ENCODE measurements at places on chromosomes 11 and 22. TPM values are rescaled to one million over a fixed set of nuclear protein-coding genes. Genes with fewer than 3 reads are reported as not detected.

DNA sequence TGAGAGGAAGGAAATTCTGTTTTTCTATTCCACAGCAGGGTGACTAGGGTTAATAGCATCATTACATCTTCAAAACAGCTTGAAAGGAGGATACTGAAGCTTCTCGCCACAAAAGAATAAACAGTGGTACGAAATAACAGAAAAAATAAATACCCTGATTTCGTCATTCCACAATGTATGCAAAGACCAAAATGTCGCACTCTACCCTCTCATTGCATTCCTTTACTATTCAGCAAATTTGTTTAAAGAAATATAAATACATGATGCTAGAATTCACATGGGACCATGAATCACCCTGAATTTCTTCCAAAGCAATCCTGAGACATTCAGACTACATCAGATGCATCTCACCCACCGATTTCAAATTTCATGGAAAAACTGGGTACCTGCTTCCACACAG is 112.3 kb upstream of the TOP3B start:
- DNase-seq: no peak
- H3K27ac ChIP-seq: no peak overlapping the region
- no peaks in the 10 kb centered on the region for H3K36me3 ChIP-seq

DNA sequence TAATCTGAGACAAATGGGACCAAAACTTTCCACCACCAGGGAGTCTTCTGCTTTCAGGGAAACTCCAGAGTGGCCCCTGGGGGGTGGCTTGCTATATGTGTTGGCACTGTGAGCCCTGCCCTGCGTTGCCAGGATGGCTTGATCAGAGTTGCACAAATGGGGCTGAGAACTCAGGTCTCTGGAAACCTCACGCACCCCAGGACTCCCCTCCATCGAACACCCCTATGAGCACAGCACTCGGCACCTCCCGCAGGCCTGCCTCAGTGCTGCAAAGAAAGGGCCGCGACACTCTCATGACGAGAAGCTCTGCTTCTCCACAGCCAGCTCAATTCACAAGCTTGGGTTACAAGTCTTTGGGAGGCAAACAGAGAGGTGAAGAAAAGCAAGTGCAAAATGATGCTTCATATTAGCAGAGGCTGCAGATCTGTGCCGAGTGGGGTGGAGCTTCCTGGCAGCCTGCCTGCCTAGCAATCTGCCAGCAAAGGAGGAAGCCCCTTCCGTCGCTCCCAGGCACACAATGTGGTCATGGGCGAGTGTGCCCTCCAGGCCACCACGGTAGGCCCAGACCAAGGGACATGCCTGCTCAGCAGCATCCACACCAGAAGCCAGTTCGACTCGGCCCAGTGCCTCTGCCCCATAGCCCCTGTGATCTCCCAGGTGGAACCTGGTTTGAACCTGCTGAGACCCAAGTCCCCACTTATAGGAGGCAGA is 55.7 kb downstream of the MYH9 start:
- peaks cover 99% of the 10 kb centered on the region for H3K36me3 ChIP-seq
- no peaks in the 10 kb centered on the region for H3K27me3 ChIP-seq
- H3K27ac ChIP-seq: peak overlapping the region; percentile 98
- DNase-seq: peak; percentile 68
- peak overlapping the region; percentile 64 for H3K4me3 ChIP-seq
- peaks cover 73% of the 10 kb centered on the region for H3K4me1 ChIP-seq

GRCh38 chr11:128628325-128628673 is 40.9 kb upstream of the ETS1 start:
- H3K27me3 ChIP-seq: no peaks in the 10 kb centered on the region
- DNase-seq: no peak
- H3K27ac ChIP-seq: no peak overlapping the region

DNA sequence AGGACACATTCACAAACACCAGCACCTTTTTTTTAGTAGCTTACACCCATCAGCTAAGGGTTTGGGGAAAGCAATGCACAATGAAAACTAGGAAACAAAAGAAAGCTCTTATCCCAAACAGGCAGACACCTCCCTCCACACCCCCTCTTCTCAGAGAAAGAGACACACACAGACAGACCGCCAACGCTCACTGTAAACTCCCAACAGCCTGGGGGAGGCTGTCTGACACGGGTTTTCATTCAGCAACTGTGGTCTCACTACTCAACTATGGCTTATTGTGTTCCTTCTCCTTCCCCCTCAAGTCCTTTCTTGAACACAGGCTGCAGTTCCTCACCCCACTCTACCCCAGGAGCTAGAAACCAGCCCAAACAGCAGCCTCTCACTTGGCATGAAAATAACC is 123.4 kb downstream of the C11orf58 start:
- no peak for DNase-seq
- no peak overlapping the region for H3K4me3 ChIP-seq
- no peak overlapping the region for H3K27ac ChIP-seq
- no peaks in the 10 kb centered on the region for H3K27me3 ChIP-seq
- no peaks in the 10 kb centered on the region for H3K36me3 ChIP-seq

DNA sequence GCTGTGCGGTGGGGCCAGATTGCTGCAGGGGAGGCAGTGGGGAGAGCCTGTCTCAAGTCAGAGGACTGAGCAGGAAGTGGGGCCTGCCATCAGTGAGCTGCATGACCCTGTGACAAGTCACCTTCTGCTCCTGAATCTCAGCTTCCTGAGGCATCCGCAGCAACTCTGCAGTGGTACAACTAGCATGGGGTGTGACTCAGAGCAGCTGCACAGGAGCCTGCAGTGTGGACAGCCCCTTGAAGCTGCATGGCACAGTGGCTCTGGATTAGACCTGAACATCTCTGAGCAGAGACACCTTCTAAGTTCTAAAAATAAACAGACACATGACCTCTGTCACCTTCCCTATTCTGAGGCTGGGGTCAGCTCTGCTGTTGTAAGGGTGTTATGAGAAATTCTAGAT is 18.0 kb downstream of the FAM227A start:
- H3K4me1 ChIP-seq: no peaks in the 10 kb centered on the region
- no peaks in the 10 kb centered on the region for H3K27me3 ChIP-seq
- peaks cover 11% of the 10 kb centered on the region for H3K36me3 ChIP-seq

DNA sequence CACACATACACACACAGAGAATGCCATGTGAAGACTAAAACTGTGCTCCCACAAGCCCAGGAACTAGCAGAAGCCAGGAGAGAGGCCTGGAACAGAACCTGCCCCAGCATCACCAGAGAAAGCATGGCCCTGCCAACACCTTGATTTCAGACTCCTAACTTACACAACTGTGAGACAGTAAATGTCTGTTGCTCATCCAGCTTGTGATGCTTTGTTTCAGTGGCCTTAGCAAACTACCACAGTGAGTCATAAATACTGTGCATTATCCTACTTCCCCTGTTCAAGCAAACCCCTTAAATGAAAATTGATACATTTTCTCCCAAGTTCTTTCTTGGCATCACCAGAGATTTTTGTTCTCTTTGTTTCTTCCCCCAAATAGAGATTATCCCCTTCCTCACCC is 1539.4 kb upstream of the TENM4 start:
- peak overlapping the region; percentile 28 for H3K27ac ChIP-seq
- H3K36me3 ChIP-seq: no peaks in the 10 kb centered on the region
- DNase-seq: peak; percentile 81

DNA sequence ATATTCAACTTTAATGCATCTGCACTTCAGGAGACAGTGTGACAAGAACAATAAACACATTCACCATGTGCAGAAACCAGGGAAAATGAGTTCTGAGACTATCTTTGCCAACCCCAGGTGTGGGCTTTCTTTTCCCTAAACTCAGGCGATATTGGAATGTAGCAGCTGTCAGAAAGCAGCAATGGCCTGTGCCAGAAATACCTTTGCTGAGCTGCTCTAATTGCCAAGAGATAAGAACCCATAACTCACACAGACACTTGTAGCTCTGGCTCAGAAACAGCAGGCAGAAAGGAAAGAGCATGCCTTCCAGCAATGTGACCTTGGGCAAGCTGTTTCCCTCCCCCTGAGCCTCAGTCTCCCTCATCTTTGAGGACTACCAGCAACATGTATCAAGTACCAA is 77.6 kb downstream of the PLEKHA7 start:
- H3K27ac ChIP-seq: no peak overlapping the region
- H3K4me3 ChIP-seq: no peak overlapping the region
- H3K4me1 ChIP-seq: no peaks in the 10 kb centered on the region
- H3K27me3 ChIP-seq: no peaks in the 10 kb centered on the region

DNA sequence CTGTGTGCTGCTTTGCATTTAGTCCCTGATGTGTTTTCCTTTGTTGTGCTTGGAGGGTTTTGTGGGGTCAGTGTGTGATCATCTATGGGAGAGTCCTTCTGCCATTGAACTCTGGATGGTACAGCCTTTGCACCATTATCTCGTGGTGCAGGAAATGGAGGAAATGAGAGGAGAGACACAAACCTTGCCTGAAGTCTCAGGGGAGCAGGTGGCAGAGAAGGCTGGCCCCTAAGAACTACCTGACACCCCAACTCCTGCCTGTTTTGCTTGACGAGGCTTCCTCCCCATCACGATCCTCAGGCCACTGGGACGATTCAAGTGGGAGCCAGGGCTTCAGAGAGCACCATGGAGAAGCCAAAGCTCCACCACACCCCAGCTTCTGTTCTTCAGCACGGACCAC is 1316.4 kb downstream of the TBC1D22A start:
- H3K27ac ChIP-seq: no peak overlapping the region
- no peaks in the 10 kb centered on the region for H3K27me3 ChIP-seq
- H3K4me1 ChIP-seq: no peaks in the 10 kb centered on the region
- no peak for DNase-seq

DNA sequence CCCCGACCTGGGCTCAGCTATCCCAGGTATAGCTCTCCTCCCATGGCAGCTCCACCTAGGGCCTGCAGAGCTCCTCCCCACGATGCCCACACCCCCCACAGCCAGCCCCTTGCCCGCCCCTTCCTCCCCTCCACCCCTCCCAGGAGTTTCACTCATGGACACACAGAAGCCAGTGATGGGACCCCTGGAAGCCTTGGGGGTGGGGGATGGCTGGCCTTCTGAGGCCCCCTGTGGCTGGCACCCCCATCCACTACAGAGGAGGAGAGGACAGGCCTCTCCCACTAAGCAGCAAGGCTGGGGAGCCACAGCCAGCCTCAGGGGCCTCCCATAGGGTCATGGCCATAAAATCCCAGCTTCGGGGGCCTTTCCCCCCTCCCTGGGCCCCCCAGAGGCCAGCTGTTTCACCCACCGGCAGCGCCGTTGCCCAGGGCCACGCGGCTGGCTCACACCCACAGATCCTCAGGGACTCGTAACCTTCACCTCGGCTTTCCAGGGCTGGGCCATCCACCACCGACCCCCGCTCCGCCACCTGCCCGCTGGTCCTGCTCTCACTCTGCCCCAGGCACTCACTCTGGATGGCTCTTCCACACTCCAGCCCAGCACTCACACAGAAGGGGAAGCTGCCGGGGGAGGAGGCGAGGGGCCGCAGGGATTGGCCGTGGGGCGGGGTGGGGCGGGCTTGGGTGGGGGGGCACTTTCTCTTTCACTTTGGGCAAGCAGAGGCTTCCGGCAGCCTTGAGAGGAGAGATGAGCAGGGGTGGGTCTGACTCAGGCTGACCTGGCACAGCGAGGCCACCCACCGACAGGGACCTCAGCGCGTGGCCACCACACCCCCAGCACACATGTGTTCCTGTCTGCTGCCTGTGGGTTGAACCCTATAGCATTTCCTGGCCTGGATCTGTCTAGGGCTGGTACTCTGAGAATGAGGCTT is 2.2 kb downstream of the SLC25A22 start:
- peak overlapping the region; percentile 94 for H3K27ac ChIP-seq
- peak overlapping the region; percentile 84 for H3K4me3 ChIP-seq
- no peaks in the 10 kb centered on the region for H3K27me3 ChIP-seq
- peaks cover 33% of the 10 kb centered on the region for H3K36me3 ChIP-seq
- no peaks in the 10 kb centered on the region for H3K4me1 ChIP-seq

DNA sequence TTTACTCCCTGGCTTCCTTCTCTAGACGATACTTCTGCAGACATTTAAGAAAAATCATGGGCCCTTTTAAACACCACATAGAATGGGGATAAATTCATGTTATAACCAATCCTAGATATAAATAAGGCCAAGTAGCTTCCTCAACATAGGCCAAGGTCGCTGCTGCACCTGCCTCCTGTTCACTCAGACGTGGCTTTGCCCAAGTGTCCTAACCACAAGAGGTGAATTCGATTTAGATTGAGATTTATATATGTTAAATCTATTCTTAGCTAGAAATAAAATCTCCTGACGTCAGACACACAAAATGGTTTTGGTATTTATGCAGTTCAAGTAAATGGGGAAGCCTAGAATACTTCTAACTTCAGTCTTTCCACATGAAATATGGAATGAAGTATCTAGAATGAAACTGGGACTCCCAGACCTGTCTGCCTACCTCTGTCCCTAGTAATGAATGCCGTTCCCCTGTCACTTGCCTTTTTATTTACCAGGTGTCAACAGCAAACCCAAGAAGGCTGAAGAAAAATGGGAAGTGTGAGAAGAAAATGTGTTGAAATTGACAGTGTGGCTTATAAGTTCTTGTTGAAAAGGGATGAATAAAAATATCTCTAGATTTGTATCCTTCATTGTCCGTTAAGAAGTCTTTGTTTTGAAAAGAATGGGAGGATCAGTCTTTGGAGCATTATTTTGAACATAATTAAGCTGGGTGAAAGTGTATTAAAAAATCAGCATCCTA is 131.8 kb downstream of the HIPK3 start:
- no peak for DNase-seq
- no peaks in the 10 kb centered on the region for H3K36me3 ChIP-seq
- peaks cover 8% of the 10 kb centered on the region for H3K27me3 ChIP-seq
- no peak overlapping the region for H3K27ac ChIP-seq

DNA sequence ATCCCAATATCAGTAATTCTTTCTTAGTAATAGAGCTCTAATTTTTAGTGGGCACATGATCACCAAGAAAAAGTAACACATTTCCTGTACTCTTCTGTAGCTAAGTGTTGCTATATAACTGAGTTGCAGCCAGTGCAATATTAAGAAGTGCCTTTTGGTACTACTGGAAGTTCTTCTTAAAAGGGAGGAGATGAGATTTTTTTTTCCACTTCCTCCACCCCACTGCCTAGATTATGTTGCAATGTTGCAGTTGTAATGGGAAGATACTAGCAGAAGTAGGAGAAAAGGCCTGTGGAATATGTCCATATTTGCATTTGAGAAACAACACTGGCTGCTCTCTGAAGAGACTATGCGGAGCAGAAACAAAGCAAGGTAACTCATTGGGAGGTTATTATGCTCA is 280.6 kb upstream of the ANO5 start:
- peaks cover 6% of the 10 kb centered on the region for H3K36me3 ChIP-seq
- no peak overlapping the region for H3K27ac ChIP-seq
- H3K4me1 ChIP-seq: no peaks in the 10 kb centered on the region
- no peak for DNase-seq
- no peak overlapping the region for H3K4me3 ChIP-seq

GRCh38 chr11:119120639-119121007 is 757 bp upstream of the HINFP start:
- DNase-seq: no peak
- H3K27me3 ChIP-seq: no peaks in the 10 kb centered on the region
- H3K27ac ChIP-seq: peak overlapping the region; percentile 85
- peak overlapping the region; percentile 79 for H3K4me3 ChIP-seq
- peaks cover 31% of the 10 kb centered on the region for H3K36me3 ChIP-seq

Gene CAVIN3
- total RNA-seq: 69.9 TPM

Gene MS4A8
- total RNA-seq: not detected

Gene HSPB2
- 0.23 TPM for total RNA-seq

Gene KCTD17
- 12.8 TPM for total RNA-seq

Gene MYOD1
- not detected for total RNA-seq

Gene NEFH
- total RNA-seq: not detected

Gene HBD
- not detected for total RNA-seq

Gene MS4A1
- not detected for total RNA-seq

Data from MCF 10A (cell line).